ENCODE measurements at places on chromosomes 12 and 14.

DNA sequence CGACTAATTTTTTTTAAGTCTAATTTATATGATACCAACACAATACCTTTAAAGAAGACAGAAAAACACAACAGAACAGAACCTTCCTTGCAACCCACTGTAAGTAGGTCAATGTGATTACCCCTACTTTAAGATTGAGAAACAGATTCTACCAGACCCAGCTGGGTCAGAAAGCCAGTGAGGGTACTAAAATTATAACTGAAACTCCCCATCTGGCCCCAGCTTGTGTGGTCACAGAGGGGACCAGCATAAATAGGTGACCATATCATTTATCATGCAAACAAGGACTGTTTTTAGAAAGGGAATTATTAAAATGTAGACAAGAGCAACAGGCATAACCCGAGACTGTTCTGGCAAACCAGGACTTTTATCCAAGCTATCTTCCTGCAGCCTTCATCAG is 30.1 kb upstream of the FRMD6 start:
- no peak for DNase-seq

DNA sequence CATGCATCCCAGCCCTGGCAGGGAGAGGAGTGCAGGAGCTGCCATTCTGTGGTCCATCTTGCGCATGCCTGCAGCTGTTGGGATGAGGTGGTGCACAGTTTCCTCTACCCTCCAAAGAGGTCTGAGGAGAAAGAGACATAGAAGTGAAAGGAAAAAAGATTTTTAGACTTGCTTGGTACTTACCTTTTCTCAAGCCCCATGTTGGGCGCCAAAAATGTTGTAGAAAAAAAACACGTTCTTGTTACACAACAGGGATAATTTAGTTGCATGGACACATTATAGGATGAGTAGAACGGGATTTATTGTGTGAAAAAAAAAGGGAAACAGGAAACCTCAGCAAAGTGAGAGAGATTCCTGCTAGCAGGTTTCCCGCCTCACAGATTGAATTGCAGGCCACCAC is 244.4 kb upstream of the GARIN2 start:
- peak; percentile 38 for DNase-seq

DNA sequence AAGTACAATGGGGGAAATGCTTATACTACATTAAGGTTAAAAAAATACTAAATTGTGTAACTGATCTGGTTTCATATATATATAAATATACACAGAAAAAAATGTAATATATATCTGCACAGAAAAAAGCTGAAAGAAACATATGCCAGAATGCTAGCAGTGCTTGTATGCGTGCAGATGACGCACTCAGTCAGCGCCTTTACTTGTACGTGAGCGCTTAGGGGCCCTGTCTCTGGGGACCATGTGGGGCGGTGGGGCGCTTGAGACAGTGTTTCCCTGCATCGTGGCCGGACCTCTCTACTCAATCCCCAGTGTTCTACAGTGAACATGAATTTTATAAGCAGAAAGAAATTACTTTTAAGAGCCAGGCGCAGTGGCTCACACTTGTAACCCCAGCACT is 7.0 kb downstream of the ANKRD9 start:
- no peak for DNase-seq

DNA sequence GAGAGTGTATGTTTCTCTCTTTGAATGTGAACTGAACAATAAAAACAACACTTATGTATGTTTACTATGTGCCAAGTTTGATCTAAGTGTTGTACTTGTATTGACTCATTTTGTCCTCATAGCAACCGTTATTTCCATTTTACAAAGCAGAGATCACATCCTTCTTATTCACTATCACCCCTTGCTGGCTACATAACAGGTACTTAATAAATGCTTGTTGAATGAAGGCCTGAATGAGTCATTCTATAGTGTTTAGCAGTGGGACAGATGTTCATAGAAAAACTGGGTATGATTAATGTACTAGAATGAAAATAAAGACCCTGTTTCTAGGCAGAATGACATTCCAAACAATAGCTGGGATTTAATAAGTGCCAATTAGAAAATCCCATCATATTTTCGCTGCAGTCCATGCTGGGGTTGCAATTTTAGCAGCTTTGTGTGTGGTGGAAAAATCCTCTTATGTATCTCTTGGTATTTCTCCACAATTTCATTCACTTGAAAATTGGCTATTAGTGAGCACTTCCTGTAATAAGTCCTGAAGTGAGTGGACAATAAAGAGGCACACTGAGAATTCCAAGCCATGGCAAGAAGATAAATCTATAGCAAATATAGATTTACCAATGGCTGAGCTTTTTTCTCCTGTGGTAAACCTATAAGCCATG is 86.0 kb downstream of the FAR2 start:
- DNase-seq: peak; percentile 32

- no peak for DNase-seq
Measured at GRCh38 chr14:83712418-83713129, 1817.4 kb upstream of the FLRT2 start.

- peak; percentile 26 for DNase-seq
Measured at GRCh38 chr12:55972911-55973598, 823 bp upstream of the RAB5B start.

DNA sequence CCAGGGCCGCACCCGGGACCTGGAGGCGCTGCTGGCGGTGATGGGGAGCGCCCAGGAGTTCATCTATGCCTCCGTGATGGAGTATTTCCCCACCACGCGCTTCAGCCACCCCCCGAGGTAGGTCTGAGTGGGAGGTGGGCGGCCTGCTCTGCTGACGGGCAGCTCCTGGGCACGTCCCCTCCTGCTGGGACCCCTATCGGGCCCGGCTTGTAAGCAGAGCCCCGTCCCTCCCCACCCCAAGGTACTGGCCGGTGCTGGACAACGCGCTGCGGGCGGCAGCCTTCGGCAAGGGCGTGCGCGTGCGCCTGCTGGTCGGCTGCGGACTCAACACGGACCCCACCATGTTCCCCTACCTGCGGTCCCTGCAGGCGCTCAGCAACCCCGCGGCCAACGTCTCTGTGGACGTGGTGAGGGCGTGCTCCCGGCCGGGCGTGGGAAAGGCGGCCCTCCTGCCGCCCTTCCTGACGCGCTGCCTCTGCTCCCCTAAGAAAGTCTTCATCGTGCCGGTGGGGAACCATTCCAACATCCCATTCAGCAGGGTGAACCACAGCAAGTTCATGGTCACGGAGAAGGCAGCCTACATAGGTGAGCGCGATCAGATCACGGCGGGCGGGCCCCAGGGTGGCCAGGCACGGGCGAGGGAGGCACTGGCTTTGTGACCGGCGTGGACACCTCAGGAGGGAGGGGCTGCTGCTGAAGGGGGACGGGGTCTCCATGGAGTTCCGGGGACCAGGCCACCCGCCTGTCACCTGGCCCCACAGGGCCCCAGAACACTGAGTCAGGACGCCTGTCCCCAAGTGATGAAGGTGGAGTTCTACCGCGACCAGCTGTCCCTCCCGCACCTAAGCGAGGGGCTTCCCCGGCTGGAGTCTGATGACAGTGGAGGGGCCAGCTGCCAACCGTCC is 7.3 kb downstream of the PLD4 start:
- DNase-seq: no peak

- no peak for DNase-seq
Measured at GRCh38 chr14:59181791-59182190, 6.7 kb upstream of the DAAM1 start.

GRCh38 chr14:61469781-61470180 is 148.4 kb downstream of the PRKCH start:
- no peak for DNase-seq

- peak; percentile 7 for DNase-seq
Measured at GRCh38 chr14:32201816-32202490, at the start of gene RNU6-7. RNU6-7 (plus strand) TSS chr14:32202045.
